ENCODE measurements at places on chromosomes 7 and 10. TPM values are rescaled to one million over a fixed set of nuclear protein-coding genes. Genes with fewer than 3 reads are reported as not detected.

DNA sequence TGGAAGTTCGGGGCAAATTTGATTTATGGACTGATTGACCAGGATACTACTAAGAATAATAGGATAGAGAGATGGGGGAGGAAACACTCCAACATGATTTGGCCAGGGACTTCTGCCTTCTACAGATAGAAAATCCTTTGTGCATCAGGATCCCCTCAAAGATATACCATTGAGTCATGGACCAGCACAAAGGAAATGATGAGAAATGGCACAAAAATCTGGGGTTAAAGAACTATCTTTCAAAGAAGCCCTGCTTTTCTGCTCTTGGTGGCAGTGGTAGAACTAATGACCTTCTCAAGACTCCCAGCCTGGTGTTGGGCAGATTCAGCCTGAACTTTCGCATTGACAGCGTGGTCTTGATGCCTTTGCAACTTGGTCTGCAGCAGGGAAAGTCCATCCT, 27.6 kb upstream of the LAMB1 start:
- no peak overlapping the region for H3K27ac ChIP-seq
- no peaks in the 10 kb centered on the region for H3K27me3 ChIP-seq

GRCh38 chr7:67301667-67302066, 305.0 kb downstream of the TYW1 start:
- peak; percentile 2 for DNase-seq
- peak overlapping the region; percentile 92 for H3K27ac ChIP-seq
- H3K4me3 ChIP-seq, result peak overlapping the region; percentile 88
- peaks cover 24% of the 10 kb centered on the region for H3K36me3 ChIP-seq

DNA sequence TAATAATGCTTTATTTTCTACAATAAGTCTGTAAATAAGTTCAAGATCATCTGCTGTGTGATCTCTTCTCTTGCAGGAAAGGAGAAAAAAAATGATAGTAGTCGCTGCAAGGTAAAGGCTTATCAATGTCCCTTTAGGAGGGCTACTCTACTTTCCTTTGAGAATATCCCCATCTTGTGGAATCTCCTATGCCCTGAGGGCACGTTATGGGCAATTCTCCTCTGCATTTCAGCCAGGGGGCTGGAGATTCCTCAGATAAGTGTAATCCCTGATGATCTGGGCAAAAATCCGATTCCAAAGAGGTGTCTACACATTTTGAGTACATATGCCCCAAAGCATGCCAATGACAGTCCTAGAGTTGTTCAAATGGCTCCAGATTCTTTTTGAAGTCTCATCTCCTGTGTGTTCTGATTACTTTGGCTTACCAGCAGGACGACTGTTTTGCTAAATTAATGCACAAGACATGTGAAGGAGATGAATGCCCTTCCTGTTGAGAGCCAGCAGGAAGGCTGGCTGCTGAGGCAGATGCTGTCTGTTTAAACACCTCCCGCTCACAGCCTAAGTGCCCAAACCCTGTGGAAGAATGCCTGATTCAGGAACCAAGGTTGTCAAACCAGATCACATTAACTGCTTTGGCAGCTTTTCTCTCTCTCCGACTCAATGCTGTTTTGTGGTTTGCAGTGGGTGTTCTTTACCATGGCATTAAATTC, 171.2 kb upstream of the COL1A2 start:
- no peak overlapping the region for H3K27ac ChIP-seq
- H3K36me3 ChIP-seq, result no peaks in the 10 kb centered on the region
- no peaks in the 10 kb centered on the region for H3K27me3 ChIP-seq
- peak; percentile 27 for DNase-seq
- no peak overlapping the region for H3K4me3 ChIP-seq

- no peak overlapping the region for H3K4me3 ChIP-seq
- no peaks in the 10 kb centered on the region for H3K4me1 ChIP-seq
- H3K27ac ChIP-seq, result no peak overlapping the region
Observed at GRCh38 chr10:131173484-131174210, 137.9 kb downstream of the TCERG1L start.

DNA sequence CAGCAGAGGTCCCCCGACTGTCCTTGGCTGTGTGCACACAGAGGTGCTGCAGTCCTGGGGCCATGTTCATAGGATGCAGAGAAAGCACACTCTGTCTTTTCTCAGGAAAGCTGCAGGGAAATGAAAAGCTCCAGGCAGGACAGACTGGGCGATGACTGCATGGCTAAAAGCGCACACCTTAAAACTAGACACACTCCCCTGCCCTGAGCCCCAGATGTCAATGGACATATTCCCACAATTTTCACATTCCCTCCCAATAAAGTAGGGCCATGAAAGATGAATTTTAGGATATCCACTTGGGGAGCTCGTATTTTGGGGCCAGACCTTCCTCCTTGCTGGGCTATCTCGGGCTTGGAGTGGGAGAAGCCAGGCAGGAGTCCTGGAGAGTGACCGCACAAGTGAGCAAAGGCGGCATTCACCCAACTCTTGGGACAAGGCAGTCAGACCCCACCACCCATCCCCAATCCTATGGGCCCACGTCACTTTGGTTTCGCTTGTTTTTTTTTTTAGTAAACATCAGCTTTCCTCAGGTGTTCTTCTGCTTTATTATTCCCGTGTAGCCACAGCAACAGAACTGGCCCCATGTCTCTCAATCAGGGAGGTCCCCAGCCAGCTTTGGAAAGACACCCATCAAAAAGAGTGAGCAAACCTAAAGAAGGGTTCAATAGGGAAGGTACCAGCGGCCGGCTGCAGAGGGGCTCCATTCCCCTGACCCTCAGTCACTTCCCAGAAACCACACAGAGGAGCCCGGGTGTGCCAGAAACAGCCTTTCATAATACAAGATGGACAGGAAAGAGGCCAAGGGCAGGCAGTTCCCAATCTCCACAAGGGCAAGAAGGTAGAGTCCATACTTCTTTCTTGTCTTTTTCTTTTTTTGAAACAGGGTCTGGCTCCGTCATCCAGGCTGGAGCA, 12.7 kb downstream of the GPRIN2 start:
- no peak overlapping the region for H3K4me3 ChIP-seq
- H3K36me3 ChIP-seq, result no peaks in the 10 kb centered on the region
- H3K27me3 ChIP-seq, result peaks cover 12% of the 10 kb centered on the region
- H3K27ac ChIP-seq, result no peak overlapping the region

- no peaks in the 10 kb centered on the region for H3K27me3 ChIP-seq
- no peak overlapping the region for H3K4me3 ChIP-seq
- DNase-seq, result peak; percentile 83
- peaks cover 54% of the 10 kb centered on the region for H3K36me3 ChIP-seq
- peaks cover 38% of the 10 kb centered on the region for H3K4me1 ChIP-seq
Observed at GRCh38 chr10:109912335-109913281, 10.7 kb downstream of the XPNPEP1 start.

DNA sequence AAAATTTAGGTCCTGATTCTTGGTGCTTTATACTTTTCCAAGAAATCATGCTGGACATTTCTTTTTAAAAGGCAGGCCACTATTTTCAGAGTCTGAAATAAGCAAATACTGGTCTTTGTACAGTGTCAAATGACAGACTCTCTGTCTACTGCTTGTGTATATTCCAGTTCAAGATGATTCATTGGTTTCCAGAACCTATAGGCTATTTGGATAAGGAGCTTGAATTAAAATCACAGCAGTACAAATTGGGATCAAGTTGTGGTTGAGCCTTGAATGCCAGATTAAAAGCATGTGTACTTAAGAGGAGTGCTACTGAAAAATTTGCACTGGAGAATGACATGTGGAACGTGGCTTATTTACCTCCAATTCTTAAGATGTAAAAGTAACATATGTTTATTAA, 10.7 kb downstream of the KMT2E start:
- H3K36me3 ChIP-seq, result no peaks in the 10 kb centered on the region
- no peaks in the 10 kb centered on the region for H3K27me3 ChIP-seq
- DNase-seq, result peak; percentile 59
- no peak overlapping the region for H3K4me3 ChIP-seq
- peak overlapping the region; percentile 19 for H3K27ac ChIP-seq
- H3K4me1 ChIP-seq, result peaks cover 38% of the 10 kb centered on the region

- no peaks in the 10 kb centered on the region for H3K4me1 ChIP-seq
- no peak for DNase-seq
- no peaks in the 10 kb centered on the region for H3K36me3 ChIP-seq
- H3K4me3 ChIP-seq, result no peak overlapping the region
- H3K27ac ChIP-seq, result no peak overlapping the region
- H3K27me3 ChIP-seq, result no peaks in the 10 kb centered on the region
Observed at GRCh38 chr10:51877636-51878035, 178.2 kb upstream of the CSTF2T start.

DNA sequence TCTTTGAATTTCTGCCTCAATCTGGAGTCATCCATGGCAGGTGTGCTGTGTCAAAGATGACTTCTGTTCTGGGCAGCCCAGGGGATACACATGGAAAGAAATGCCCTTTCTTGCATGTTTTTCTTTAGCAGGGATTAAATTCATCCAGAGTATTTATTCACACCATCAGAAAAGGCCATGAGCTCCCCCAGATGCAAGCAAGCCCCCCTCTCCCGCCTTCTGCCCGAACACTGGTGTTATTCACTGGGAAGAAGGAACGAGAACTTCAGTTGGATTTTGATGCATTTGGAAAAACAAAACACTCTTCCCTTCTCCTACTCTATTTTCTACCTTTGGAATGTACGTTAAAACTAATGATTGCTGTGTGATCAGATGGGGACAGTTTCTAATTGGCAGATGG, 1.4 kb downstream of the PLPP4 start:
- peaks cover 6% of the 10 kb centered on the region for H3K4me1 ChIP-seq
- DNase-seq, result no peak
- peak overlapping the region; percentile 56 for H3K4me3 ChIP-seq
- H3K27me3 ChIP-seq, result peaks cover 32% of the 10 kb centered on the region
- H3K27ac ChIP-seq, result no peak overlapping the region

- peak overlapping the region; percentile 53 for H3K27ac ChIP-seq
- no peaks in the 10 kb centered on the region for H3K36me3 ChIP-seq
- peak; percentile 70 for DNase-seq
- H3K4me1 ChIP-seq, result peaks cover 46% of the 10 kb centered on the region
- no peaks in the 10 kb centered on the region for H3K27me3 ChIP-seq
- H3K4me3 ChIP-seq, result peak overlapping the region; percentile 6
Observed at GRCh38 chr10:102628451-102628911, 15.8 kb upstream of the TRIM8 start.

- DNase-seq, result no peak
- H3K27ac ChIP-seq, result no peak overlapping the region
- H3K4me3 ChIP-seq, result no peak overlapping the region
- H3K4me1 ChIP-seq, result peaks cover 6% of the 10 kb centered on the region
- no peaks in the 10 kb centered on the region for H3K27me3 ChIP-seq
Observed at GRCh38 chr7:134694299-134694698, 47.6 kb downstream of the BPGM start.

GRCh38 chr7:26954951-26955350, 90.6 kb upstream of the SKAP2 start:
- H3K36me3 ChIP-seq, result no peaks in the 10 kb centered on the region
- no peak for DNase-seq
- no peak overlapping the region for H3K27ac ChIP-seq
- no peaks in the 10 kb centered on the region for H3K27me3 ChIP-seq

- H3K27me3 ChIP-seq, result no peaks in the 10 kb centered on the region
- peaks cover 39% of the 10 kb centered on the region for H3K36me3 ChIP-seq
- no peak for DNase-seq
- no peak overlapping the region for H3K27ac ChIP-seq
- no peak overlapping the region for H3K4me3 ChIP-seq
Observed at GRCh38 chr10:32308027-32308603, 38.8 kb downstream of the EPC1 start.

DNA sequence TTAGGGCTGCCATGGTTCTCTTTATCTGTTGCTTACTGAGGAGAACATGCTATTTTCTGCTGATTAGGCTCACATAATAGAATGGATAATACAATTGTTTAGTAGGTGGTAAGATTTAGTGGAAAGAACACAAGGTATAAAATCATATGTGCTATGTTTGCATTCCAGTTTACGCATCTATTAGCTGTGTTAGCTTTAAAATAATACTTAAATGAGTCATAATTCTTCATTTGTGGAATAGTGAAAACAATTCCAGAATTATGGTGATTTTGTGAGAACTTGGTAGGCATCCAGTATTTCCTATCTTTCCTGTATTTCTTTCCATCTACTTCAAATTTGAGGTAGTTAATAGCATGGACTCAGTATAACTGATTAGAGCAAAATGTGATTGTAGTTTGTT, 1585.5 kb upstream of the LRRTM3 start:
- no peak overlapping the region for H3K27ac ChIP-seq
- no peaks in the 10 kb centered on the region for H3K36me3 ChIP-seq
- no peak overlapping the region for H3K4me3 ChIP-seq
- no peaks in the 10 kb centered on the region for H3K27me3 ChIP-seq

DNA sequence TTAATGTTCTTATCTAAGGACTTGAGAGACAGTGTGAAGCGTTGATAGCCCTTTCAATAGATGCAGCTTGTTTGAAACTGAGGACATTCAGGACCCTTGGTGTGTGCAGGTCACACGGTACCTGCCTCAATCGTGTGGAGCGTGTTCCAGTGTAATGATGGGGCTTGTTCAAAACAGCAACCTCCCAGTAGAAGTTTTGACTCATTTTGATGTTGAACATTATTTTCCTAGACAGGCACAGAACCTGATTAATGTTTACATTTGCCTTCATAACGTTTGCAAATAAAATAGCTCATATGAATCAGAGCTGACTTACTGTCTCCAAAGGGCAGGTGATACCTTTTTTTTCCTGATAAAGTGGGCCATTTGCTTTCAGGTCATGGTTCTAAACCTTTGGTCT, 21.3 kb downstream of the RBM17 start:
- H3K27ac ChIP-seq, result no peak overlapping the region
- H3K27me3 ChIP-seq, result no peaks in the 10 kb centered on the region
- H3K4me3 ChIP-seq, result no peak overlapping the region
- peaks cover 91% of the 10 kb centered on the region for H3K36me3 ChIP-seq

- no peak overlapping the region for H3K27ac ChIP-seq
- no peak for DNase-seq
- no peak overlapping the region for H3K4me3 ChIP-seq
- H3K27me3 ChIP-seq, result no peaks in the 10 kb centered on the region
Observed at GRCh38 chr7:2732388-2732787, 44.4 kb downstream of the AMZ1 start.

Gene MYH16
- not detected for total RNA-seq

Gene PALD1
- total RNA-seq, result 0.12 TPM

Gene ADAP1
- 10.5 TPM for total RNA-seq

Gene NUTM2A
- total RNA-seq, result 0.82 TPM

Gene RAPGEF5
- total RNA-seq, result 1.9 TPM

Gene PALS2
- 45.9 TPM for total RNA-seq

Gene CYP2C19
- total RNA-seq, result not detected

Gene FAM25C
- total RNA-seq, result not detected

Gene MMD2
- not detected for total RNA-seq

All from MCF 10A (cell line).